ENCODE measurements at places on chromosomes 2 and 18. TPM values are rescaled to one million over a fixed set of nuclear protein-coding genes. Genes with fewer than 3 reads are reported as not detected.

The SCYGR4 gene
- total RNA-seq = not detected

DNA sequence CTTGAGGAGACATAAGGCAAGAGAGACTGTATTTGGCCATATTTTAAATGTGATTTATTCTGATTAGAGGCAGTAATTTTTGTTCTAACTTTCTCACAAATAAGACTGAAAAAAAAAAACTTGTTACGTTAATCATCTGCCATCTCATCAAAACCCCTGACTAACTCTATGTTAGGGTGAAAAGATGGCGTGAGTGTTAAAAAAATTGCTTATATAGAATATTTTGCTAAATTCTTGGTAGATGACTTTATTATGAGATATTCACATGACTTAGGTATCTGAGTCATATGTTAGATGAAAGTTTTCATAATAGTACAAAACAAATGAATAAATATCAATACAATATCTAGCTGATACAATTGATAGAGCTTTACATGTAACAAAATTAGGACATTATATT is 1508.7 kb upstream of the TMEFF2 start:
- H3K4me3 ChIP-seq = no peak overlapping the region
- H3K27me3 ChIP-seq = no peaks in the 10 kb centered on the region
- no peak for DNase-seq
- no peaks in the 10 kb centered on the region for H3K36me3 ChIP-seq
- H3K27ac ChIP-seq = no peak overlapping the region

DNA sequence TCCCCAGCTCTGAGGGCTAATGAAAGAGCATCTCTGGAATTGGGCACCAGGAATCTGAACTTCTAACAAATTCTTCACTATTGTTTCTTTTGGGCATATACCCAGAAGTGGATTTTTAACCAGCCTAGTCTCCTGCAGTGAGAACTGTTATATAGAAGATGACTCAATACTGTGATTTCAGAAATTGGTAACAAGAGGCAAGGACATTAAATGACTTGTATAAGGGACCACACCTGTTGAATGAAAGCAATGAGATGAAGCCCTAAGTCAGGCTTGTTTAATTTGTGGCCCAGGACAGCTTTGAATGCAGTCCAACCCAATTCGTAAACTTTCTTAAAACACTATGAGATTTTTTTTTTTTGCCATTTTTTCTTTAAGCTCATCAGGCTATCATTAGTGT is 57.9 kb downstream of the EPC2 start:
- peaks cover 72% of the 10 kb centered on the region for H3K36me3 ChIP-seq
- H3K27ac ChIP-seq = no peak overlapping the region
- DNase-seq = no peak
- H3K4me3 ChIP-seq = no peak overlapping the region

- H3K4me3 ChIP-seq = no peak overlapping the region
- no peaks in the 10 kb centered on the region for H3K27me3 ChIP-seq
- no peaks in the 10 kb centered on the region for H3K36me3 ChIP-seq
- no peak for DNase-seq
- no peaks in the 10 kb centered on the region for H3K4me1 ChIP-seq
- no peak overlapping the region for H3K27ac ChIP-seq
These were observed 251.3 kb upstream of the ATP5MC3 start for GRCh38 chr2:175432793-175433192.

The DPP4 gene
- 158 TPM for total RNA-seq

The SP110 gene
- 128 TPM for total RNA-seq

The TRABD2A gene
- 71.9 TPM for total RNA-seq

DNA sequence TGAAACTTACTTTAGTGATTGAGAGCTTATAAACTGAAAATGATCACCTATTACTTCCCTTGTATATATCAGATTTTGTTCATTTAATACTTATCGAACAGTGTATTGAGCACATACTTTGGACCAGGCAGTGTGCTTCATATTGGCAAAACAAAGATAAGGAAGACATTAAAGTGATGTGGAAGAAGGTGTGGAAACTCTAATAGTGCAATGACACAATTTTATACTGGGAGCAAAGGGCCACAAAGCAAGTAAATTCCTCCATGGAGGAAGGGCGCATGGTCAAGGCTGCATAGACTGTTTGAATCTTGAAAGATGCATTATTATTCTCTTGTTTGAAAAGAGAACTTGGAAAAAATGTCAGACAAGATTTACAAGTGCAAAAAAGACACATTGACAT is 936.5 kb upstream of the DDX18 start:
- no peaks in the 10 kb centered on the region for H3K36me3 ChIP-seq
- no peaks in the 10 kb centered on the region for H3K4me1 ChIP-seq
- DNase-seq = no peak
- H3K27me3 ChIP-seq = no peaks in the 10 kb centered on the region
- no peak overlapping the region for H3K4me3 ChIP-seq

GRCh38 chr2:13667415-13667757 is 950.6 kb downstream of the TRIB2 start:
- no peaks in the 10 kb centered on the region for H3K4me1 ChIP-seq
- H3K27me3 ChIP-seq = no peaks in the 10 kb centered on the region
- no peaks in the 10 kb centered on the region for H3K36me3 ChIP-seq
- no peak overlapping the region for H3K27ac ChIP-seq
- no peak for DNase-seq

DNA sequence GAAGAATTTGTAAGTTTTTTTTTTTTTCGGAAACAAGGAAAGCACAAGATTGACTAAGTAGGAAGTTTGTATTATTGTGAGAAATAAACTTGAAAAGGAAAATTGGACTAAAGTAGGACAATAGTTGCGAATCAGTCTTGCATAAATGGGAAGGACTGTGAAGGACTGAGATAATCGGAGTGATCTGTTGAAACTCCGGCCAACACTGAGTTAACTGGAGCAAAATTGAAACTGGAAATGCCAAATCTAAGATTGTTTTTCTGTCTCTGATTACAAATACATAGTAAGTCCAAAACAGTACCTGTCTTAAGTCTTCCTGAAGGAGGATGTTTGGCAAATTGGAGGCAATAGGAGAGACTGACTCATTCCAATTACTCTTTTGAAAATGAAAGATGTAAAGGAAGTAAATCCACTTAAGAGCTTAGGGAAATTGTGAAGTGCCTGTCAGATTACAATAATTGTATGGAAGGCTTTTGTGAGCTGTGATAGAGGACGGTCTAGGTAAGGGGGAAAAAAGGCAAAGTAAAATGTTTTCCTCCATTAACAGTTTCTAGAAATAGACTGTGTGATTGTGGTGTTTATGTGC is 204.9 kb upstream of the CYRIA start:
- no peak for DNase-seq
- H3K27me3 ChIP-seq = no peaks in the 10 kb centered on the region
- H3K27ac ChIP-seq = no peak overlapping the region

The HOXD12 gene
- total RNA-seq = not detected

DNA sequence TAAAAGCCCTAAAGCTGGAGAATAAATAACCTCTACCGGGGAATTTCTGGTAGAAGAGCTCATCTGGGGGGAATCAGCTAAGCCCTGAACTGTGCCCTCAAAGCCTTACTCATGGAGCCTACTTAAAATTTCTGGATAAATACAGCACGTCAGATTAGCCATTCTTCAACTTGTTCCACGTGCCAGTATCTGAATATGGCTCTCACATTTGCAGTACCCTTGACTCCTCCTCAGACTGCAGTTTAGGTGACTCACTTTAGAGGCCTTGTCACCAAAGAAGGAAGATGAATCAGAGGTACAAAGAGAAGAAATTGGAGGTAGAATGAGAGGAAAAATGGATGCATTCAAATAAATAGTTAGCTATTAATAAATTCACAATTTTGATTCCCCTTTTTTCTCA is 34.6 kb upstream of the POTEC start:
- H3K36me3 ChIP-seq = no peaks in the 10 kb centered on the region
- no peaks in the 10 kb centered on the region for H3K4me1 ChIP-seq
- no peak overlapping the region for H3K4me3 ChIP-seq
- DNase-seq = no peak
- H3K27me3 ChIP-seq = no peaks in the 10 kb centered on the region
- no peak overlapping the region for H3K27ac ChIP-seq

DNA sequence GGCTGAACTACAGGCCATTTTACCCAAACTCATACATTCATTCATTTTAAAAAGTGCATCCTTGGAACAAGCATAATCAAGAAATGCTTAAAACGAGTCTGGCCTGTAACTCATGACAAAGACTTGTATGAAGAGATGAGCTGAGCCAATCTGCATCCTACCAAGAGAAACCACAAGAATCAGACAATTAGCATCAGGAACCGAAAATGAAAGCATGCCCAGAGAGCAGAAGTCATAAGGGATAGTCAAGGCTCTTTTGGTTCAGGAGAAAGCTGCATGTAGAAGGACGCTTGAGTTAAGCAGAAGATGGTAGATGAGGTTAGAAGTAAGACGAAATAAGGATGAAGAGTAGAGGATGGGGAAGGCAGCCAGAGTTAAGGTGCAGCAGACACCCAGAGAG is 137.0 kb upstream of the CTNNA2 start:
- H3K4me3 ChIP-seq = no peak overlapping the region
- no peaks in the 10 kb centered on the region for H3K27me3 ChIP-seq
- H3K36me3 ChIP-seq = no peaks in the 10 kb centered on the region
- H3K27ac ChIP-seq = no peak overlapping the region
- no peak for DNase-seq

DNA sequence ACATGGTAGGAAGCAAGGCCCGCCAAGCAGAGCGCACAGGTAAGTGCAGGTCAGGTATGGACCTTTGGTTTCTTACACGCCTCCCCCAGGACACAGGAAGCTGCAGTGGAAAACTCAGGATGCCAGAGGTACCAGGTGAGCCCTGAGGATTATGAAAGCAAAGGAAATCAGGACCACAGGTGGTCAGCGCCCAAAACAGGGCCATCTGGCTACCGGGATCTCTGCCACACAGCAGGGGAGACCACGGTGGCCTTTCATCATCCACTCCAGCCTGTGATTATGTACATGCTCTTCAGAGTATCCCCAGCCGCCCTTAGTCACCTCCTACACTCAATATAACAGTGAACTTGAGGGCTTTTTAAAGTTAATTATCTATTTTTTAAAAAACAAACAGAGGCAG is 125.5 kb upstream of the EPC2 start:
- peaks cover 31% of the 10 kb centered on the region for H3K4me1 ChIP-seq
- no peak for DNase-seq
- no peak overlapping the region for H3K4me3 ChIP-seq
- H3K36me3 ChIP-seq = peaks cover 3% of the 10 kb centered on the region

All from activated CD8-positive, alpha-beta T cell treated with anti-CD3 and anti-CD28 coated beads, Interleukin-2, amount 10 ng/mL, durations not matched to agents 7 days and 5 days (primary cell).